Caki2 (cell line): ENCODE measurements at places on chromosomes 6 and 20.

DNA sequence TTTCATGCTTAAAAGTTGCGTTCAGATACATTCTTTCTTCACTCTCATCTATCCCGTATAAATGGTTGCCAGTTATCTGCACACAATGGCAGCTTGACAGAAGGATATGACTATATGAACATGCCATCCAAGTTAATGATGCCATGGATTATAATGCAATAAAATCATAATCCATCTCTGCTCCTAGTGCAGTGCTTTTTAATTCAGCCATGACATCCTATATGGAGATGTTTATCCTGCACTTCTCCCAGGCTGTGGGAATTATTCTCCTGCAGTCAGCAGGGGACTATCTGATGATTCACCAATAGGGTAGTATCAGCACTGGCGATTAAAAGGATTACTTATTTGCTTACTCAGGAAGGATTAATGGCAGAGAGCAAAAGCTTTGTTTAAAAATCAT is 273.8 kb downstream of the SAMD5 start:
- peak; percentile 84 for DNase-seq

DNA sequence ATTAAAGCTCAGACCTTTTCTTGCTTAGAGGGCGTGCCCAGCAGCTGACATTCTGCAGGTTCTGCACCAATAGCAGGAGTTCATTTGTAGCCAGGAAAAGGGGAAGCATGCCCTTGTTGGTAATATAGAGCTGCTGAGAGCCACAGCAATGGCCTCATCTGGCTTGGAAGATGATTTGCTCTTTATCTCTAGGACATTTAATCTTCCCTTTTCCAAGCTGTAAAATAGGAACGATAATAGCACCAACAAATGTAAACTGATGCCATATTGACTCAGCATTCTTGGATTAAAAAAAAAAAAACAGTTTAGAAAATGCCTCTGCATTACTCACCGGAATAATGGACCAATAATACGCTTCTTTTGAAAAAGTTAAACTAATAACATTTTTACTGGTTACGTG is 93.4 kb upstream of the SLC2A12 start:
- no peak for DNase-seq

GRCh38 chr6:134358320-134358719 is 40.4 kb upstream of the SGK1 start:
- DNase-seq = no peak

DNA sequence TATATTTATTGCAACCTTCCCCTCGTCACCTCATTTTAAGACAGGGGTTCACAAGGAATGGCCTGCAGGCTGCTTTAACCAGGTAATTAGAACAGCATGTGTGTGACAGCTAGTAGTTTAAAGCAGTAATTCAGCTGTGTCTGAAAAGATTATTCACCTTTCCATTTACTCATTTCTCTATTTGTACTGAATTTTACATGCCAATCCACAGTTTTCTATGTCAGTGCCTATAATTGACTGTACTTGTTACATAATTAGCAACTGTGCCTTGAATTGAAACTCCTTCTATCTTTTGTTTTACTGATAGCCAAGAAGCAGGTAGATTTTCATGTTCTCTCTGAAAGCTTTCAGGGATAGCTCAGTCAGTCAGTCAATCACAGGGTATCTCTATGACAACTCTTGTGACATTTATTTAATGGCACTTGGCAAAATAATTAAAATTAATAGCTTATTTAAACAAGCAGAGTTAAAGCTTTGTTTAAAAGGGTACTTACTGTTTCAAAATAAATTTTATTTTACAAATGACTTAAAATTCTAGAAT is 214.0 kb downstream of the ZFAND3 start:
- DNase-seq = no peak

- DNase-seq = no peak
Observed at GRCh38 chr20:47652794-47653193, 132.5 kb downstream of the SULF2 start.

- no peak for DNase-seq
Observed at GRCh38 chr20:18511571-18511970, 3.8 kb downstream of the SEC23B start.

- no peak for DNase-seq
Observed at GRCh38 chr20:64238115-64238825, 17.3 kb upstream of the PCMTD2 start.

- DNase-seq = peak; percentile 77
Observed at GRCh38 chr6:158060455-158061360, 79.0 kb downstream of the SYNJ2 start.

DNA sequence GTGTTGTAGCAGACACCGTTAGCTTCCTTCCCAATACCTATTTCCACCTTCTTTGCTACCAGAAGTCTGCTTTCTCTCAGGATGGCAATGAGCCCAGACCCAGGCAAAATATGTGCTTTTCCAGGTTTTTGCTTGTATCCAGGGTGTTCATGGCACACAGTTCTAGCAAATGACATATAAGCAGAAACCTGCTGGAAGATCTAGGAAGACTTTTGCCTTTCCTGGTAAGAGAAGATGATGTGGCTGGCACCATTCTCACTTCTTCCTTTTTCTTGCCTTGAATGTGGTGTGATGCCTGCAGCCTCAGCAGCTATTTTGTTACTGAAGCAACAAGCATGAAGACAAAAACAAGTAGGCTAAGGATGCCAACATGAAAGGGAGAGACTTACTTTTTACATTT is 19.2 kb upstream of the TBC1D22B start:
- DNase-seq = no peak

DNA sequence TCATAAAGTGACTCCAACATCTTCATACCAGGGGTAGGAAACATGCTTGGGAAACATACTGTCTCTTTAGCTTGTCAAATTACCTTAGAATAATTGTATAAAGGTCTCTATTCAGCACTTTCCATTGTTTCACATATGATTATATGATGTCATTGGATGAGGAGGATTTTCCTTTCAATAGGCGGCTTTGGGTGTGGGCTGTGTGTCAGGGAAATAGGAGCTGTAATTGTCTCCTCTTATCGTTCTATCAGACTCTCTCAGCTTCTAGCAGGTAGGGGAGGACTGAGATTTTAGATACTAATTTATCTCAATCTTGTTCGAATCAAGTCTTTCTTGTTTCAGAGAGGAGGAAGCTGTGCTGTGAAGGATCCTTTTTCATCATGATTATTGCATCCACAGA is 179.4 kb upstream of the OLIG3 start:
- DNase-seq = no peak

- DNase-seq = peak; percentile 68
Observed at GRCh38 chr6:52286798-52287432, 2.4 kb upstream of the MCM3 start.

- DNase-seq = no peak
Observed at GRCh38 chr6:25564943-25565342, 87.1 kb upstream of the SCGN start.

DNA sequence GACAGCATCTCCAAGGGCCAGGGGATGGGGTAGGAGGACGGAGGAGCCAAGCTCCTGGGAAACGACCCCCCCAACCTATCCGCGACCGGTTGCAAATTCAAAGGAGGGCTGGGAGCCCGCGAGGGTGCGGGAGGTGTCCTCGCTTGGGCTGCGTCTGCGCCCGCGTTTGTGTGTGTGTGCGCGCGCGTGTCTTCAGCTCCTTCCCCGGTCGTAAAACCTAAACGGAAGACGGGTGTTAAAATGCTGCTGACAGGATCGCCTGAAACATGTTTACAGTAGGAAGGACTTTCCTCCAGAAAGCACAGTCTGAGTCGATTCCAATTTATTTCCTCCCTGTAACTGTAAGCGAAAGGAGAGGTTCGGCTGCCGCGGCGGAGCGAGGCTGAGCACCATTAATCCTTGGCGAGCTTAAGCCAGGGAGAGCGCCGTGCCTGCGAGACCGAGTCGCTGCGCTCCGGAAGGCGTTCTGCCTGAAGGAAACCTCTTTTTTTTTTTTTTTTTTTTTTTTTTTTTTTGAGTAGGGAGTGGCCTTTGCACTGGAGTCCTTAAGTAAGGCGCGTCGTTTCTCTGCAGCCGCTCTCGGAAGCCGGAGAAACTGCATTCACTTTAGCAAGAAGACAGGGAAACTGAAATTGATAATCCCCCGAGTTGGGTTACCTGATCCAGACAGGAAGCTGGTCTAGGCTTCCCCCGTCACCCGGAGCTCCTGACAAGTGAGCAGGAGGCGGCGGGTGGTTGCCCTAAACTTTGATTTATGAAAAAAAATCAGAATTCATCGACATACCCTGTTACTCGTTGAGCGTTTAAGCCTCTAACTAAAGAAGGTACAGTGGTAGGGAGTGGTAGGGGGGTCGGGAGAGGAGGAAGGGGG is 4.8 kb upstream of the SOX4 start:
- DNase-seq = peak; percentile 94

- no peak for DNase-seq
Observed at GRCh38 chr20:25761596-25761995, 64.9 kb upstream of the ZNF337 start.

- DNase-seq = no peak
Observed at GRCh38 chr6:150169609-150170008, 26.8 kb downstream of the PPP1R14C start.

DNA sequence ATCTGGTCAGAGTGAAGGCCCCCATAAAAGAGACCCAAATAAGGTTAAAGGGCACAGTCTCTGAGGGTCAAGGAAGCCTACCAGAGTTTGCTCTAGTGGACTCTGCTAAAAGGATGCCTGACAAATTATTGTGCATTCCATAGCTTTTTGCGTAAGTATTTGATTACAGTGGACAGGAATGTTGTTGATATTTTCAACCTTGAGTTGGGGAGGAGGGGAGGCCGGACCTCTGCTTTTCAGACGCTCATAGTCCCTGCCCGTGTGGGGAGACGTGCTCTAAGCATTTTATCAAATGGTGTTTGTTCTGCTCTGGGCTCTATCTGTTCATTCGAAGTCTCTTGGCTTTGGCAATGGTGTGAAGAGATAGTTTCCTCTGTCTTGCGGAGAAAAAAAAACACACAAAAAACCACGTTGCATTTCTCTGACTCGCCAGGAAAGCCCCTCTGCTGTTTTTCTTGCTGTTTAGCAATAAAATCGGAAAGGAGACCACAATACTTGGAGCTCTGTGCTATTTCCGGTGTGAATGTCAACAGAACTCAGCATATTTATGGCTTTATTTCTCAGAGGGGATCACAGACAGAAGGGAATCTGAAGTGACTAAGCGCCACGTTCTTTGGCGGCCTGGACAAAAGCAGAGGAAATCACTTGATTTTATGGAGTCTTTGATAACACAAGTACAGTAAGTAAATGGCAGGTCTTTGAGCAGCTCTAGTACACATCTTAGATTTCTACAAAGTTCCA is 159.8 kb downstream of the ZFP64 start:
- peak; percentile 49 for DNase-seq

DNA sequence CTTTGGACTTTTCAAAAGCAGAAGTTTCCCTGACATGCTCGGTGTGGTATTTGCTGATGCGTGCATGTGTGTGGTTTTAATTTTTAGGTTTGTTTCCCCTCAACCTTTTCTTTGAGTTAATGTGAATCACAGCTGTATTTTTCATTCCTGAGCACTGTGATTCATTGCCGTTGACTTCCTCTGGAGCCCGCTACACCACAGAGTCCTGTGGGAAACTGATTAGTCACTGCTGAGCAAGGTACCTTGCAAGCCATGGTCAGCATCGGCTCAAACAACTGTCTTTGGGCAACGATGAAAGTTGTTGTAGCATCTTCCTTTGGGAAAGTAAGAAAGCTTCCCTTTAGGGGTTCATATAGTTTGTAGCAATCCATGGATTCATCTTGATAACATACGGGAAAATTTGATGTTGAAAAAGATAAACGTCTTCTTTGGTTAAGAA is 57.5 kb downstream of the RIN2 start:
- peak; percentile 93 for DNase-seq
